T follicular helper cell (primary cell): ENCODE measurements at places on chromosomes 5 and 9.

- DNase-seq = no peak
Observed at GRCh38 chr9:68653141-68653595, 51.9 kb upstream of the PIP5K1B start.

- no peak for DNase-seq
Observed at GRCh38 chr9:70603020-70603411, 188.6 kb upstream of the KLF9 start.

DNA sequence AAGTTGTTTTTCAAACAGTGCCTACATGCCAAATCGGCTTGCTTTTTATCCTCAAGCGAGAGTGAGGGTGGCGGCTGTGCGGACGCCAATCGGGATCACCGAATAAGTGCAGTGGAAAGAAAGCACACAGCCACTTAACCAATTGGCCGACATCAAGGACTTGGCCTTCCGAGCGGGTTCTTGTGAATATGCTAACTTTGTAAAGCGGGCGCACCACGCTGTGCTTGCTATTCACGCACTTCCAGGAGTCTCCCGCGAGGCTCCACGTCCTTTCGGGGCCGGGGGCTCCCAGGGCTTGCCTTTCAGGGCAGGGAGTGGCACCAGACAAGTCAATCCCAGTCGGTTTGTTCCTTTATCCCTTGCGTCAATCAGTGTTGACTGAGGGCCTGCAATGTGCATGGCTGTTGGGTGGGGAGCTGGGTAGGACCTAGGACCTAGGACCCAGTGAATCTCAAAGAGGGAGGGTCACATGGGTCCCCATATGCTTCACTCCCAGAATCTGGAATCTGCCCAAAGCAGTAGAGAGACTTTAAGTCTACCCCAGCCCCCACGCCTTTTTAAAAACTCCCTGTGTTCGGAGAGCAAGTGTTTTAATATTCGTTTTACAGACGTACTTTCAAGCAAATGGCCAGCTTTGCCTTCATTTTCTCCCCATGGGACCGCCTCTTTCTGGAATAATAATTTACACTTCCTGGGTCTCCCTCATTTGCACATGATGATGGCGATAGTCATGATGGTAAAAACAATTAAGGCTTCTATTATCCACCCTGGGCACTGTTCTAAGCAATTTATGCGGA lies 2.0 kb upstream of the GCNT4 start:
- DNase-seq = no peak

- DNase-seq = peak; percentile 8
Observed at GRCh38 chr5:82165740-82166530, 112.2 kb downstream of the RPS23 start.

GRCh38 chr9:69425136-69425801 lies 100.3 kb downstream of the ENTREP1 start:
- no peak for DNase-seq

GRCh38 chr9:3976865-3977613 lies 322.8 kb downstream of the GLIS3 start:
- DNase-seq = no peak

- no peak for DNase-seq
Observed at GRCh38 chr5:22683050-22683449, 170.1 kb downstream of the CDH12 start.

DNA sequence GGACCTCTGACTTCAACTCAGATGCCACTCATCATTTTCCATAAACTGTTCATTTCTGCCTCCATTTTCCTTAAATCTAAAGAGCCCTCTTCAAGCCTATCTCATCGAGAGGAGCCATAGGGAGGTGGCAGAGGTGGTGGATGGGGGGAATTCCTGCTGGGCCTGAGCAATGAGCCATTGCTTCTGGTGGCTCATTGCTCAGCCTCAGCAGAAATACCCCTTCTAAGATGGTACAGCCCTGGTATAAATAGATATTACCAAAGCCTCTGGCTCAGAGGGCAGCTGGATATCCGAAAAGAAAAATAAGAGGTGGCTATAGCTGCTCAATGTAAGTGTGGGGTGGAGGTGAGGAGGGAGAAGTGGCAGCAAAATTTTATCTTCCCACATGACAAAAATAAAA lies 313.5 kb downstream of the CAAP1 start:
- no peak for DNase-seq

- DNase-seq = no peak
Observed at GRCh38 chr9:101400120-101400519, 1.5 kb downstream of the ZNF189 start.
